ENCODE measurements at places on chromosomes 7 and 10.

GRCh38 chr7:151088856-151089699, 2.8 kb downstream of the AGAP3 start:
- DNase-seq: no peak

DNA sequence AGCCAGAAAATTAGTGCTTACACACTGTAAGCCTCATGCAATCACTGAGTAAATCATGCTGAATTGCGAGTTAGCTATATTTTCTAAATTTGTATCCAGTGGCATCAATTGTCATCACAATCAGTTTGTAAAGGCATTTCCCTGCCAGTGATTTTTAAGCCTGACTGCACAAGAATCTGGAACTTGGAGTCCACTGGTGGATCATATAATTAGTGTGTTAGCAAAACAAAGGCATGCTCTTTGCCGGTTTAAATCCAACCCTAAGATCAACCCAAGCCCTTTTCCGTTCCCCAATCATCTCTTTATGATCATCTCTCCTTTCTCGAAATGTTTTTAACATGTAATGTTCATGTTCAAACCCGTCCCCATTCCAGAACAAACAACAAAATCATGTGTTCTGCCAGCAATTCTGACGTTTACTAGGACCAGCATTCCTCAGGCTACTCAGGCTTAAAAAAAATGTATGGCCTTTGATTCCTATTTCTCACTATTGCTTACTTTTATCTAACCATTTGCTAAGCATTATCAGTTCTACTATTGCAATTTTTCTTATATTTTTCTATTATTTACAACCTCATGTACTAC, 649.2 kb downstream of the SORCS1 start:
- no peak for DNase-seq

GRCh38 chr10:14594878-14595525, 179.7 kb downstream of the FAM107B start:
- no peak for DNase-seq

DNA sequence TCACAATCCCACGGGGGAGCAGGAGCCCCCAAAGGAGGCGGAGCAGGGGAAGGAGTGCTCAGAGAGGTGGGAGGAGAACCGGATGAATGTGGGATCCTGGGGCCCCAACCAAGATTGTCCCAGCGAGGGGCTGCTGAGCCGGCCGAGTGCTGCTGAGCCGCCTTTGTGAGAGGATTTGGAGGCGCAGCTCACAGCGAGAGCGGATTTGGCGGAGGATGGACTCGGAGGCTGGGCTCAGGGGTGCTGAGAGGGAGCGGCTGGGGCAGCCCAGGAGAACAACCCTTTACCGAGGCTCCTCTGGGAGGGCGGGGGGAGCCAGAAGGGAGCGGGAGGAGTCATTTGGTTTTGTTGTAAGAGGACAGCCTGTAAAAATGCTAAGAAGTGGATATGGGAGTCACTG, 23.0 kb downstream of the GHRHR start:
- no peak for DNase-seq

- no peak for DNase-seq
Observed at GRCh38 chr7:47586925-47587324, 5.0 kb upstream of the TNS3 start.

DNA sequence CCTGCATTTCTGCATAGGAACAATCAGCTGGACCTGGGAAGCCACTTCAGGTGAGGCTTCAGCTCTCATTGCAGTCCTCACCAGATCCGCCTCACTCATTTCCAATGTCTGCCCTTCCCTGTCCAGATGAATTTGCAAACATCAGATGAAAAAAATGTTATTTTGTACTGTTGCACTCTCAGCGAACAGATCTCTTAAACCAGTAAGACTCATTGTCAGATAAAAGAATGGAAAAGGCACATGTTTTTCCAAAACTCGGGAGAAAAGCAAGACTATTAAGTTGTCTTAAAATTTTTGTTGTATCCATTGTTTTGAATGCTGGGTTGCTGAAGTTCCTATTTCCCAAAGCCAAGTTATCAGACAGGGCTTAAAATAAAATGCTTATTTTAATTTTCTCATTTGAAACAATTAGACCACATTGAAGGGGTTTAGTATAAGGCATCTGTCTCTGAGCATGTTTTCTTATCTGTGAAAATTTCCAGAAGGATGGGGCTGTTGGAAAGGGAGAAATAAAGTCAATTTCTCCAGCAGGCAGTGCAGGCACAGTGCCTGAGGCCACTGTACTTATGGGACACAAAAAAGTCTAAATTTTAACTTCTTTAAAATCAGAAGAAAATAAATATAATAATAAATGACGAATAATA, 396.8 kb downstream of the KCNMA1 start:
- DNase-seq: no peak

DNA sequence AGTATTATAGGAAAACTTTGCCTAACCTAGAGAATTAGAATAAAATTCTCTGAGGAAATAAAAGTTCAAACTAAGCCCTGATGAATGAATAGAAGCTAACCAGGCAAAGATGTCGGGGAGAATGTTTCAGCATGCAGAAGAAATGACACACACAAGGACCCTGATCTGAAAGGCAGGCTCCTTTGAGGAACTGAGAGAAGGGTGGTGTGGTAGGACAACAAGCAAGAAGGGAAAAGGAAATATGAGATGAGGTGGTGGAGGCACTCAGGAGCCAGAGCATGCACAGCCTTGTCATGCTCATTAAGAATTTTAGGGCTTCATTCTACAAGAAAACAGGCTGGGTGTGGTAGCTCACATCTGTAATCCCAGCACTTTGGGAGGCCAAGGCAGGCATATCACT, 90.6 kb downstream of the ARHGAP12 start:
- no peak for DNase-seq

DNA sequence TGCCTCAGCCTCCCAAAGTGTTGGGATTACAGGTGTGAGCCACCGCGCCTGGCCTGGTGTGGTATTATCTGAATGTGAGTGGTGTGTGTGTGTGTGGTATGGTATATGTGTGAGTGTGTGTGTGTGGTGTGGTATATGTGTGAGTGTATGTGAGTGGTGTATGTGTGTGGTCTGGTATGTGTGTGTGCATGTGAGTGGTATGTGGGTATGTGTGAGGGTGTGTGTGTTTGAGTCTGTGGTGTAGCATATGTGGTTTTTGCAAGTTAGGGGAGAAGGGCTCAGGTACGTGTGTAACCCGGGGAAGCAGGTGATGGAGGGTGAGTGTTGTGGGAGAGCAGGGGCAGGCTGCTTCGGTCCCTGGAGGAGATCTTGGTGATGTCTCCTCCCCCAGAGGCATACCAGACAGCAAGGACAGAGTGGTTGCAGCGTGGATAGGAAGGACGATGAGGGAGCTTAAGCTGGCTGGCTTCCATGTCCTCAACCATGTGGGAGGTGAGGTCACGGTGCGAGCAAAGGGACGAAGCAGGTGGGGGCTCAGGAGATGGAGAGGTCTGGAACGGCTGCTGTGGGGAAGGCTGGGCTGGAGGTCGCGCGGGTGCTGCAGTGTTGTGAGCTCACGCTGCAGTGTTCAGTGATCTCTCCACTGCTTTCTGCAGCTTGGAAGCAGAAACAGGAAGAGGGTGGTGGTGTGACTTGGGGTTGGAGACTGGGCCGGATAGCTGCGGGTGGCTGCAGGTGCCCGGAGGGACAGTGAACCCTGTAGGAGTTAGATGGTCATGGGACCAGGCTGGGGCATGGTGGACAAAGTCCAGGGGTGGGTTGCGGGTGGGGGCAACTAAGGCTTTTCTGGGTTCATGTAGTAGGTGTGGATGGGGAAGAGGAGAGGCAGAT, 5.0 kb downstream of the ZYX start:
- DNase-seq: no peak

DNA sequence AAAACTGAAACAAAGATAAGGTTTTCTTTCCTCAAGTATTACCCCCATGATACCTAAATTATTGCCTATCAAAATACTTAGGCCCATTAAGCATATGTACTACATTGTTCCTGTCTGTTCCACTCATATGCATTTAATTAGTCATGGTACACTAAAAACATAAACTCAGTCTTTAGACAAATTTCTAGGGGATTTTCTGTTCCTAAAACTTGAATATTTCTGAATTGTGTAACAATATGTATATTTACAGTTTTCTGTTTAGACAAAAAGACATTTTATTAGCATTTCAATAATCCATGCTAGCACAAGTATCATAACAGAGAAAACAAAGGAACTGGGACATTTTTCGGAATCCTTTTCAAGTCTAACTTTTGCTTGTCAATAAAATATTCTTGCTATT, 234.2 kb downstream of the CRPPA start:
- DNase-seq: no peak

DNA sequence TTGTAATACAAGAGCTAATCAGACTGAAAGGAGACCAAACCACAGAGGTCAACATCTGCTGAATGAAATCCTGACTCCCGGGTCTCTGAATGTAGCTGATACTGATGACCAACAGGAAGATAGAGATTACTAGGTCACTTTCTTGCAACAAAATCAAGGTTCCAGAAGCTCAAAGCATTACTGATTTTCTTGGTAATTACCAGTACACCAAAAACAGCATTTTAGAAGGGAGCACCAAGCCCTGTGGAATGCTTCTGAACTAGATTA, 177.7 kb downstream of the SLC25A13 start:
- DNase-seq: no peak

- no peak for DNase-seq
Observed at GRCh38 chr7:147298611-147299043, 1182.0 kb downstream of the CNTNAP2 start.

GRCh38 chr7:2037808-2038522, 194.8 kb downstream of the MAD1L1 start:
- no peak for DNase-seq

DNA sequence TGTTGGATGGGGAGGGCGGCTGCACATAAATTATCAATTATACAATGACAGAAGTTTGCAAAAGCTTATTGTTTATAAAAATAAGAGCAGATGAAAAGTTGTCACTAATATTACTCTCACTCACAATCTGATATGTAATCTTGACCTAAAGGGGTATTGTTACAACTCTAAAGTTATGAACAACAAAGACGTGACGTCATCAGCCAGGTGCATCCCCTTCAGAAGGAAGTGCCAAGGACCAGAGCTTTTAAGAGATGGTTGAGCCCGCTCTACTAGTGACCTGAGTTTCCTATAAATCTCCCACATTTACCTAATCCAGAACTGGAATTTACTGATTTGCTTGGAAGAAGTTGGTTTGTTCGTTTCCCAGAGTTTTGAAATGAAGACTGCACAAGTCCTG, 247.7 kb upstream of the MGMT start:
- DNase-seq: no peak

DNA sequence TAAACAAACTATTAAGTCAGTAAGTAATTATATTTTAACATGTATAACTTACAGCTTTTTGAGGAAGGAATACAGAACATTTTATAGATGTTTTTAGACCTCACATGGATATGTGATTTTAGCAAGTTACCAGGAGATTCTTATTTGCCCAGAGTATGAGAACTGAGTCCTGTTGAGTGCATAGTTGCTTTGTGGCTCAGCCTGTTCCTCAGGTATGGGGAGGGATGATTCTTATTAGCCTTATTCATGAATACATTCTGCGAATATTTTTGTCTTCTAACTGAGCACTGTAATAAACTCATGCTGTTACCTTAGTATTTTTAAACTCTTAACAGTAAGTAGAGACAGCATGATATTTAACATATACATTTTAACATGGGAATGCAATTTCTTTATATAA, 17.9 kb downstream of the BTAF1 start:
- DNase-seq: no peak

- DNase-seq: no peak
Observed at GRCh38 chr7:92366730-92367129, 80.6 kb upstream of the GATAD1 start.

DNA sequence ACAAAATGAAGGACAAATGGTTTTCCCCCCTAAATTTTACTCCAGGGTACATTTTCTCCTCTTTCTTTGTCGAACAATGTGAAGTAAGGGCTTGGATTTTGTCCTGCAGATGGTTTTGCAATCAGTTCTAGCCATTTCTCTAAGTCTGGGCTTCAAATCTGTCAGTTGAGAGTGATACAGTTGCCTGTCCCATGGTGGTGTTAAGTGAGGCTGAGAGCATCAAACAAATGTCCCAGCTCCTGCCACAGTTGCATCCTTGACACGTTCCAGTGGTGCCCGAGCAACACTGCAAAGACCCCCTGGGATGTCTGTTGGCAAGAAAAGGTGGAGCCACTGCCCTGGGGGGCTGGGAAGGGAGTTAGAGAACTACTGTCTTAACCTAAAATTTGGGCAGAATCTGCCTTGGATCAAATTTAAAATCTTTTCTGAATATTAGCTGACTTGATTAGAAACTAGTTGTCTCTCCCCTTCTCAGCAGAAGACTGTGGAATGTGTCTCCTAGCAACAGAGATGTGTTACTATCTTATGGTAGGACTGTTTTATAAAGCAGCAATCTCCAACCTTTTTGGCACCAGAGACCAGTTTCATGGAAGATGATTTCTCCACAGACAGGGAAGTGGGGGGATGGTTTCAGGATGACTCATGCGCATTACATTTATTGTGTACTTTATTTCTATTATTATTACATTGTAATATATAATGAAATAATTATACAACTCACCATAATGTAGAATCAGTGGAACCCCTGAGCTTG, 102.0 kb upstream of the STEAP1B start:
- no peak for DNase-seq

GRCh38 chr10:51139176-51139575, 64.9 kb downstream of the PRKG1 start:
- no peak for DNase-seq

DNA sequence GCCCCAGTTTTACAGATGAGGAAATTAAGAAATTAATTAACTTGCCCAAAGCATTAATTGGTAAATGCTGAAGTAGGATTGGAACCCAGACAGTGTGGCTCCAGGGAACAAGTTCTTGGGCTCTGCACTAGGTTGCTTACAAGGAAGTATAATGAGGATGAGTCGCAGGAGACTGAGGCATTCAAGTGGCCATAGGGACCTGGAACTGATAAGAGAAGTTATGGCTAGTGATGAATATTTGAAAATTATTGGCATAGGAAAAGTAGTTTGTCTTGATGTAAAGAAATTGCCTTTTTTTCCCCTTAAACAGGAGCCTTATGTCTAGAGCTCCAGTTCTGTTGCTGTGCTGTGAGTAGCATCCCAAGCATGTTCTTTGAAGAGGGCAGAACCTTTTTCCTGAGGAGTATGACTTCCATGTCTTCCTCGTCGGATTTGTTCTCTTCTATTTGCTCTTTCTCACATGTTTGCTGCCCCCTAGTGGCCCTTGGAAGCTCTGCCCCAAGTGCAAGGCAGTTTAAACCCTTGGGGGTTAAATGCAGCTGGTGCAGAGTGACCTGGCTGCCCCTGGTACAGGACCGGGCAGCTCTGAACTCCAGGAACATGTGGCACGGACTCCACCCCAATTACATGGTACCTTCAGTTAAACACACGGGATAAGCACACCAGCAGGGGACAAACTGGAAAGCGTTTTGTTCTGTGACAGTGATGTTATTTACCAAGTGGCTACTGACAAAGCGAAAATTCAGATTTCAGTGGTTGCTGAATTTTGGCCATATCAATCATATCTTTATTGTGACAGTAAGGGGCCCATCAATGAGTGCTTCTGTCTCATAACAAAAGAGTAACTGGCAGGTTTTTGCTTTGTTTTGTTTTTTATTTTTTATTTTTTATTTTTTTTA, 148.8 kb downstream of the HECW1 start:
- peak; percentile 21 for DNase-seq

DNA sequence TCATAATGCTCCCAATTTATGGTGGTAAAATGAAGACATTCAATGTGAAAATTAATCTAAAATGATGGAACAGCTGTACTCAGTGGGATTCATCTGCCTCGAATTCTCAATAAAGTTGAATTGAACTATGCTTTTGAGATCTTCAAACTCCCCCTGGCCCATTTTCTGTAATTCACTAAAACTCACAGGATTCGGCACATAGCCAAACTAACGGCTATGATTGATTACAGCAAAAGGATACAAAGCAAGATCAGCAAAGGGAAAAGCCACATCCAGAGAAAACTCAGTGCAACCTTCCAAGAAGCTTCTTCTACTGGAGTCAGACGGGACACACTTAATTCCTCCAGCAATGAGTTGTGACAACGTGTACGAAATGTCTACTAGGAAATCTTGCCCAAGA, 307.5 kb downstream of the CNTNAP2 start:
- DNase-seq: no peak

All from GM12892 (cell line).